ENCODE measurements at places on chromosomes 7 and 10.
A peak's percentile ranks its signal among the peaks of the same experiment; 100 is the strongest.

GRCh38 chr7:100271716-100272537 is 35.6 kb upstream of the SPDYE3 start:
- DNase-seq: peak; percentile 98

- DNase-seq: no peak
Measured at GRCh38 chr10:23172429-23173213, 19.5 kb upstream of the PTF1A start.

DNA sequence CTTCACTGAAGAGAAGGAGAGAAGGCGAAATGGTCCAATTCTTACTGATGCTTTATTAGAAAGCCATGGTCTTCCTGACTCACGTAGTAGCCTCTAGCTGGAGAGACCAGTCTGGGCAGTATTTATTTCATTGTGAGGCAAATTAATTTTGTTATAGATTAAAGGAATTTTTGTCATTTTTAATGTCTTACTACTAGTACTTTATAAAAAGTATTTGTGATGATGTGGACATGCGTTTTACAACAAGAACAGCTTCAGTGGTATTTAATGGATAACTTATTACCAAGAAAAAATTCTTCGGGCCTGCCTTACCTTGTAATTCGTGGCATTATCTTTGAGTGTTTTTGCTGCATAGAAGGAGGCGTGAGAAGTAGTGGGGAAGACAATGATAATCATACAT is 339.4 kb upstream of the SHH start:
- no peak for DNase-seq

GRCh38 chr10:86595496-86595895 is 58.9 kb upstream of the OPN4 start:
- DNase-seq: no peak

DNA sequence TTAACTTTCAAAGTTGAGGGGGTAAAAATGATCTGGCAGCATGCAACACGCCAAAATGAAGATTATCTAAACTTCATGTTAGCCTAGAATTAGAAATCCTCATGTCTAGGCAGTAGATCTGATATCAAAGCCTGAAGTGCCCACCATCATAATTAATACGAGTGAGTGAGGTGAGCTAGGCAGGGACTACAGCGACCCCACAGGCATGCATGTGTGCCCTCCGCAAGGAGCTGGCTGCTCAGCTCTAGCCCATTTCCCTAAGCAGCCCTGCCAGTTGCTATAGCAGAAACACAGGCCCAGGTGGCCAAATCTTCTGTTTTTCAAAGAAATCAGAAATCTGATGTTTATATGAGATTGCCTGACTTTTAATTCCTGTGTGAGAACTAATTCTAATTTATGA is 93.1 kb upstream of the IFRD1 start:
- no peak for DNase-seq
